ENCODE measurements at places on chromosomes 1 and 21.

- no peak for DNase-seq
These were observed 37.5 kb downstream of the SPTA1 start for GRCh38 chr1:158649052-158649451.

DNA sequence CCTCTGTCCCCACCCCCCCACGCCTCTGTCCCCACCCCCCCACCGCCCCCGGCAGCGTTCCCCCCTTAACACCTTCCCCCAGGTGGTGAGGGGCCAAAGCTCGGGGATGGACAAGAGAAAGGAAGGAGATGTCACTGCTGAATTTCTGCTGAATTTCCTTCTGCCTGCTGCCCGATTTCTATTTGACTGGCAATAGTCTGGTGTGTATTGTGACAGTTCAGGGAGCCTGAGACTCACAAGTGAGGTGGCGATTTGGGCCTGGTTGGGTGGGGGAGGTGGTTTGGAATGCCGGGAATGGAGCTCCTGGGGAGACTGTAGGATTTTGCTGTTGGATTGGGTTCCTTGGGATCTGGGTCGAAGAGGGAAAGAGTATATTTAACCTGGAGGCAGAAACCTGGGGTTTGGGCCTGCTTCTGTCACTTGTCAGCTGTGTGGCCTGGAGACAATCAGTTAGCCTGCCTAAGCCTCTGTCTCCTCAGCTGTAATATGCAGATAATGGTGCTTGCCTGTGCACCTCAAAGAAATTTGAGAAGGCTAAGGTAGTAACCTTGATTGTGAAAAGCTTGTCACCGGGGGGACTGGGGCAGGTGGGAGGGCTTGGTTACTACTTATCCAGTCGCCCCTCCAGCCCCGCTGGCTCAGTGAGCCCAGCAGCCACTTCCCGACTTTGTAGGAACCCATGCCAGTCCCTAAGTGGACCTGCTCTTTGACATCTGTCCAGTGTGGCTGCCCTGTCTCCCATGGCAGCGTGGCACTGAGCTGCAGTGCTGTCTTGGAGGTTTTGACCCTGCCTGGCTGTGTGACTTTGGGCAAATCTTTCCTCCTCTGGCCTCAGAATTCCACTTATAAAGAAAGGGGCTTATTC lies 7.7 kb upstream of the LMNA start:
- no peak for DNase-seq

DNA sequence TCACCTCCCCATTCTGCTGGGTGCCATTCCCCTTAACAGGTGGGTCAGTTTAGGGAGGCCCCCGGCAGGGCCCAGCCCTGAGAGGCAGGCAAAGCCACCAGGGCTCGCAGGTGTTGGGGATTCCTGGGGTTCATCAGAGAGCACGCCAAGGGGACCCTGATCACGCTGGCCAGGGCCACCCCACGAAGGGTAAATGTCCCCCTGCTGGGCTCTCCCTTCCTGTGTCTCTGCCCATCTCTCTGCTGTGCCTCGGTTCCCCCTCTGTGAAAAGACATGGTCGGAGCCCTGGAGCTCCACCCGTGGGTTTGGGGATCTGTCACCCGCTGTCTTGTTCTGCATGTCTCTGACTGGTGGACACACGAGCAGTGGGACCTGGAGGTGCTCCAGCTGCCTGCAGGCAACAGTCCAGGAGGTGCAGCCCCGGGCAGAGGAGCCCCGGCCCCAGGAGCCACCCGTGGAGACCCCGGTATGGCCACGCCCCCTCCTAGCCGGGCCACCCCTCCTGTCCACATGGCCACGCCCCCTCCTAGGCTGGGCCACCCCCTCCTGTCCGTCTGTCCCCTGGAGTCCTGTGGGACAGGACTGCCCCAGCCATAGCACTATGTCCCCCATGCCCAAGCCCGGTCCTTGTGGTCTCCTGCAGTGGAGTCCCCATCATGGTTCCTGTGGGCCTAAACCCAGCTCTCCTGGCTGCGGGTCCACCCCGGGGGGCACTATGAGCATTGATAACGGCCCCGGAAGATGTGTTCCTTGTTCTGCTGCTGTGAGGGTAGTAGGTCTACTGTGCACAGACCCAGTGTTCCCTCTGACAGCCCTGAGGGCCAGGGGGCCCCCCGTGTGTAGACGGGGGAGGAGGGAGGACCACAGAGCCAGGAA lies 6.5 kb downstream of the AIRE start:
- no peak for DNase-seq

DNA sequence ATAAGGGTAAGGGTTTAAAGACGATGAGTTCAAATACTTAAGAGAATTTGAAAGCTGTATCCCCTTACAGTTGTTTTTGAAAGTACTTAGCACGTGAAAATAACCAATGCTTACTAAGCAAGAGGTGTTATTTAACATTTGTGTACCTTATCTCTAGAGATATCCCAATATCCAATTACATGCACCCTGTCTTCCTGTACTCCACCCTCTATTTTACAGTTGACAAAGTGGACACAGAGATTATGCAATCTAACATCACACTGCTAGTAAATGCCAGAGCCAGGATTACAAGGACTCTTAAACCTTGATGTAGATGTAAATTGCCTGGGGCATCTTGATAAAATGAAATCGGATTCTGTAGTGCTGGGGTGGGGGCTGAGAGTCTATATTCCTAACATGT lies 72.0 kb downstream of the GDAP2 start:
- DNase-seq: no peak

DNA sequence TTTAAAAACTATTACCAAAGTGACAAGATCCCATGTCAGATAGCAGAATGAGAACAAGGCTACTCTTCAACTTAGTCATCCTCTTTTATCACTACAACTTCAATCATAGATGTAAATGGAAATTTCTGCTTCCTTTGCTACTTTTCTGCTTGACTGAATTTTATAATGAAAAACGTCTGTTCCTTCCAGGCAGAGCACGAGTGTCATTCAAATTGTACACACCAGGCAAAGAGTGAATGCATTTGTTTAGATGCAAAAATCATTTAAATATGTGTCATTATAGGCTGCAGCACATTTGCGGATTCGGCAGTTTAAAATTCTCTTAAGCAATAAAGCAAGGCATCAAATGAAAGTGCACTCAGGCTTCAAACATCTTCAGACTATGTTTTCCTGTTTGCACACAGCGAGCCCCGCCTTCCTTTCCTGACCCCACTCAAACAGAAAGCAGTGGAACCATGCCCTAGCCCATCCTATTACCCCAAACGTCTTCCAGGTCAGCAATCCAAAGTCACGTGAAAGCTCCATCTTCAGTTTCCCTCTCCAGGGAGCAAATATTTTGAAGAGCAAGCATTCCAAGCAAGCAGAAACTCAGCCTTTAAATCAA lies 99.6 kb downstream of the APP start:
- no peak for DNase-seq

- no peak for DNase-seq
These were observed 57.9 kb upstream of the TLR5 start for GRCh38 chr1:223200903-223201302.

DNA sequence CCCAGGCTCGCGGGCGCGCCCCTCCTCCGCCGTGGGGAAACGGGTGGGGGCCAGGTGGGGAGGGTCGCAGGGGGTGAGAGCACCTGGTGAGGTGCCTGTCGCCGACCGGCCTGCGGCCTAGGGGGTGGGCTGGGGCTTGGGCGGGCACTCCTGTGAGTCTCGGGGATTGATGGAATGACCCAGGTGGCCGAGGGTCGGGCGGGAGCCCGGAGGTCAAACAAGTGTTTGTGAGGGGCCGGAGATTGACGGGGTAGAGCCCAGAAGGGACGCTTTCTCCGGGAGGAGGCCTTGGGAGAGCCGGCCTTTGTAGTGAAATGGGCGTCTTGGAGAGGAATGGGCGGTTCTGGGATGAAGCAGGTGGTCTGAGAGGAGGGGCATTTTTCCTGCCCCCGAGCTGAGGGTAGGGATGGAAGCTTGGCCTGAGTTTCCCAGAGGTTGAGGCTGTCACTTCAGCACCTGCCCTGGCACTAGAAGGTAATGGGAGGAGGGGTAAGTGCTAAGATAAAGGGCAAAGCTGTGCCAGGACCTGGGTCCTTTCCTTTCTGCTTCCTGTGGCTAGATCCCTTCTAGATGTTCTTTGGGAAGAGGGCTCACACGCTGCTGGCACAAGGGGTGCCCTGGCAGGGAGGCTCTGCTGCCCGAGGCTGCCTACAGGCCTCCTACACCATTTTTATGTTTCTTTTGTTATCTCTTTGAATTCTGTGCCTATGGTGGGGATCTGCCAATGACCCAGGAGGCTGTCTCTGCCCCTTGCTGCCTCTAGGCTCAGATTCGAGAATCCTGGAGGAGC lies 56.1 kb downstream of the NDUFS5 start:
- DNase-seq: no peak

DNA sequence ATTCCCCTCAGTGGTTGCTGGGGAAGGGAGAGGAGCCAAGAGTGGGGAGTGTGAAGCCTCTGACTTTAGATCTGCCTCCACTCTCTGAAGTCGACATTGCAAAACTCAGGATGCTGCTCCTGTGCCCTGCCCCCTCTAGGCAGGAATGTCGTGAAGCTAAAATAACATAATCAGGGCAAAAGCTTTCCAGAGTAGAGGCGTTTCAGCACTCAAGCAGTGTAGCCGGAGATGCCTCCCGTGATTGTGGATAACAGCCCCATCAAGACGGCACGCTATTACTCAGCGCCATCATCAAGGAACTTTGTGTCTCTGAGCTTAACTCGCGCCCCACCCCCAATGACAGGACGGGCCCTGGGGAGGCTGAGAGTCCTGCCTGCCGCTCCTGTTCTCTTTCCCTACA lies 60.0 kb downstream of the FBXO2 start:
- DNase-seq: no peak

- DNase-seq: peak; percentile 63
These were observed 46.6 kb downstream of the PACC1 start for GRCh38 chr1:212368073-212368484.

GRCh38 chr1:27773826-27774445 lies 917 bp downstream of the STX12 start:
- peak; percentile 44 for DNase-seq

- no peak for DNase-seq
These were observed 20.2 kb downstream of the DESI2 start for GRCh38 chr1:244672946-244673682.

DNA sequence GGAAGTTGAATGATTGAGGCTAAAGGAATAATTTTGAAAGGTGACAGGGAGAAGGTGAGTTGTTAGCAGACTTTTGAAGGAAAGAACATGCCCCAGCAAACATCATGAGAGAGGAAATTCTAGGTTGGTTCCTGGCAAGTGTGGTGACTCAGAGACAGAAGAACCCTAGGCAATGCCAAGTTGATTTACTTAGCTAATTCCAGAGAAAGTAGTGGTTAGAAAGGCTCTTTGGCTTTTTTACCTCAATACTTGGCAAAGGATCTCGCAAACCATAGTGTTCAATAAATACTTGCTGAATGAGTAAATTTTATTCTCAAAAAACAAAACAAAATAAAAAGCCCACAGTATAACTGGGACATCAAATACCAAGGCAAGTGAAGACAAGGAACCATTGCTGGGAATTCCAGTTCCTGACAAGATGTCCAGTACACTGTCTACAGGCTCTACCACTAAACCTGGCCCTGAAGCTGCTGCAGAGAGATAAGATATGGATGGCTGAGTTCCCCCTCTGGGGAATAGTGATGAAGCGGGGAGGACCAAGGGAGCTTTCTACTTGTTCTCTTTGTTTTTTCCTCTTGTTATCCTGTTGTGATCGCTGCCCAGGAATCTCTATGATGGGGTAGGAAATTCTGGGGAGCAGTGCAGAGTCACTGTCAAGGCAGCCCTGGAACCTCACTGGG lies 48.2 kb downstream of the IL12RB2 start:
- DNase-seq: no peak

DNA sequence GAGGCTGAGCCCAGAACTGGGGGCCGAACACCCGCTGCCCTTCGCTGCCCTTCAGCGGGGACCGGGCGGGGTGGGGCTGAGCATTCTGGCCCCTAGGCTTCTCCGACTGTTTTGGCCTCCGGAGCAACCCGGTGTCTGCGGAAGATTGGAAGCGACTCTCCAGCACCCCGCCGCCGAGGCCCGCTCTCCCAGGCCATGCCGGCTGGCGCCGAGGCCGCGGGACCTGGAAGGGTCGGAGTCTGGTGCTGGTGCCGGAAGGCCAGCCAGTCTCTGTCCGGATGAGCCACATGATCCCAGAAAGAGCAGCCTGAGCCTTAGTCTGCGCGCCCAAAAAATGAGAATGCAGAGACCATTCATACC lies 272.0 kb downstream of the FOXD2 start:
- no peak for DNase-seq

GRCh38 chr1:52436817-52437216 lies 32.4 kb downstream of the PRPF38A start:
- DNase-seq: no peak

GRCh38 chr1:95084317-95085176 lies 11.8 kb upstream of the ALG14 start:
- peak; percentile 61 for DNase-seq

GRCh38 chr1:213291526-213291925 lies 240.5 kb downstream of the RPS6KC1 start:
- no peak for DNase-seq

GRCh38 chr1:43204394-43204793 lies 32.3 kb downstream of the CFAP57 start:
- DNase-seq: no peak

DNA sequence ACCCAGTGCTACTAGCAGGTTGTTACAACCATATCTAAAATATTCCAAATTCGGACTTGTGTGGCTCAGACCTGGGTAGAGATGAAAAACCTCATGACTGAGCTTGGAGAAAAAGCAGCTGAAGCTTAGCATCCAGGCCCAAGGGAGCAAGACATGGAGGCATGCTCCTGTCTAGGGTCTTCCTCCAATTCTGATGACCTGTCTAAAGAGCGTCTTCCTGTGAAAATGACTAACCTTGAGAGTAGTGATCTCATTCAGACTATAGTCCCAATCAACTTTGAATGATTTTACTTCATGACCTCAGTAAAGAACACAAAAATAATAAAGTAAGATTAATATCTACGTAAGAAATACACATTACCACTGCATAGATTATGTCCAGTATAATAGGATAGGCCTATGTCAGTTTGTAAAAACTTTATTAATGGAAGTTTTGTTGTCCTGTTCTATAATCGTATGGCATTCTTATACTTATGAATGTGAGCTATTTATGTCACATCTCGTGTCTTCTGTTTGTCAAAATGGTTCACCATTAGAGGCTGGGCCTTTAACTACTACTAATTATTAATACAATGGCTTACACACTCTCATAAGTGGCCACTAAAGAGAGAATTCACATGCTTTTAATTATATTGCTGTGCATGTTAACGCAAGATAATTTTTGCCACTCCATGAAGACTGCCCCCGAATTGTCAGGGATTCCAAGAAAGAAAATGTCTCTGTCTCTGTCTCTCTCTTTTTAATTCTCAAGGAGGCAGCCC lies 201.3 kb downstream of the NCAM2 start:
- no peak for DNase-seq

- DNase-seq: no peak
These were observed 18.2 kb downstream of the SLC27A3 start for GRCh38 chr1:153793261-153793972.

DNA sequence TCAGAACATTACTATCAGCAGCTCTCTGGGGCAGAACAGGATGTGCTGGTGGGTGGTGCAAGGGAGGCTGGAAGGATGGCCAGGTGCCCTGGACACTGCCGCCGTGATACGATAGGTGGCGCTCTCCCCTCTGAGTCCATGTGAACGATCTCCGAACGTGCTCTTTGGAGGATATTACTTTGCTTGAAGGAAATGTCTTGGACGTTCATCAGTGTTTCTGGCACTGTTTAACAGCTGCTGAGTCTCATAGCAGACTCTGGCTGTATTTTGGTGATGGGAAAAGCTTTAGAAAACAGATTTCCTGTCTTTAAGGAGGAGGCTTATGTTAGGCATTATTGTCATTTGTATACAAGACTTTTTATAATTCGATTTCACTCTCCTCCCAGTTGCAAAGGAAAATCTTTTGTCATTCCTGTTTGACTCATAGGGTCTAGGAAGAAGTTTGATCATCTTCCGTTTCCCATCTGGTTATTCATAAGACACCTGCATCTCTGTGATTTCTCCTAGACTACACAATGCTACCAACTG lies 386.2 kb upstream of the ADGRL2 start:
- peak; percentile 2 for DNase-seq

- no peak for DNase-seq
These were observed 108.7 kb downstream of the TSEN15 start for GRCh38 chr1:184160236-184160635.

Measured in germinal center (tissue), 1 donor.